ENCODE measurements at places on chromosomes 16 and 17.
A peak's percentile ranks its signal among the peaks of the same experiment; 100 is the strongest.

GRCh38 chr17:80477647-80478478 lies 1.5 kb upstream of the NPTX1 start:
- no peak for DNase-seq

- DNase-seq: peak; percentile 84
These were observed at the start of gene PIEZO1 for GRCh38 chr16:88785106-88785924. TSS of gene PIEZO1 (minus strand) at chr16:88785220. CDS start at chr16:88784964, 256 bp downstream.

GRCh38 chr17:62790564-62790986 lies 17.5 kb downstream of the MARCHF10 start:
- no peak for DNase-seq

DNA sequence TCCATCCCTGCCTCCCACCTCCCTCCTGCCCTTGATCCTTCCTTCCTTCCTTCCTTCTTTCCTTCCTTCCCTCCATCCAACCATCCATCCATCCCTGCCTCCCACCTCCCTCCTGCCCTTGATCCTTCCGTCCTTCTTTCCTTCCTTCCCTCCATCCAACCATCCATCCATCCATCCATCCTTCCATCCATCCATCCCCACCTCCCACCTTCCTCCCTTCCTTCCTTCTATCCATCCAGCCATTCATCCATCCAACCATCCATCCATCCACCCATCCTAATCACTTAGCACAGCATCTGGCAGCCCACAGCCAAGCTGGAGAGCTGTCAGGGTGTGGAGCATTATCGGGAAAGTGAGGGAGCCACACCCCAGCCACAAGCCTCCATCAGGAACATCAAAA lies 54.5 kb downstream of the TK2 start:
- DNase-seq: no peak

- no peak for DNase-seq
These were observed 181.2 kb downstream of the NTN1 start for GRCh38 chr17:9202532-9202931.
